ENCODE measurements at places on chromosomes 11 and 22.

DNA sequence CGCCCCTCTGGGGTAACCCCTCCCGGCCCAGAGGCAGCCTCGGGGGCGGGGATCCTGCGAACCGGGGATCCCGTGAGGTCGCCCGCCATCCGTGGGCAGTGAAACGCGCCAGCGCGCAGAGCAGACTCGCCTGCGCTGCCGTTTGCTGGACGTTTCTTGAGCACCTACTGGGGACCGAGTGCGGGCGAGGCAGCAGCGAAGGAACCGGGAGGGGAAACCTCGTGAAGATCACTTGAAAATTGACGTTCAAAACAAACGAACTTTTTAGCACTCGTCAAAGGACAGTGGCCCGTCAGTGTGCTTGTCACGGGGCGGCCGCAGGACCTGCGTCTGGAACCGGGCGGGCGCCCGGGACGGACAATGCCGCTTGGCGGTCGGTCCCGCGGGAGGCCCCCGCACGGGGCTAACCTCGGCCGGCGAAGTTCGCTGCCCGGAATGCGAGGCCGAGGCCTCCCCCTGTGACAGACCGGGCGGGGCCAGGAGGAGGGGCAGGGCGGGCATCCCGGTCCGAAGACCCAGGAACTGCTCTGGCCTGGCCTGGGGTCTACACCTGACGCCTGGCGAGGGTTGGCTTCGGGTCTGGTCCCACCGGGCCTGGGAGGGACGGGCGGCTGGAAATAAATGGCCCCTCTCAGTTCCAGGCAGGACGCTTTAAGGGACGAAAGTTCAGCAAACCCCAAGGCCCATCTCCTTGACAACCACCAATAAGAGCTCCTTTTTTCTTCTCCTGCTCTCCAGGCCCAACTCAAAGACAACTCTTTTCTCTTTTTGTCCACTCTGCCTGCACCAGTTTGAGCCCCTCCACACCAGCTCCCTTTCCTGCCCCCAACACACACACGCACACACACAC is 723 bp upstream of the SCUBE1 start:
- no peak for DNase-seq

GRCh38 chr22:25833676-25834075 is 91.7 kb downstream of the MYO18B start:
- DNase-seq = no peak

GRCh38 chr11:10302359-10302743 is 2.5 kb upstream of the ADM start:
- peak; percentile 78 for DNase-seq

- no peak for DNase-seq
Measured at GRCh38 chr11:44930588-44931302, 19.9 kb downstream of the TP53I11 start.

- peak; percentile 95 for DNase-seq
Measured at GRCh38 chr11:118530683-118531596, at the start of gene TMEM25. TSS of gene TMEM25 (plus strand) at chr11:118531192. CDS start at chr11:118531802, 610 bp downstream.

- DNase-seq = no peak
Measured at GRCh38 chr22:19114984-19115552, 7.1 kb downstream of the DGCR2 start.

- no peak for DNase-seq
Measured at GRCh38 chr11:19246816-19247215, 6.1 kb upstream of the E2F8 start.

DNA sequence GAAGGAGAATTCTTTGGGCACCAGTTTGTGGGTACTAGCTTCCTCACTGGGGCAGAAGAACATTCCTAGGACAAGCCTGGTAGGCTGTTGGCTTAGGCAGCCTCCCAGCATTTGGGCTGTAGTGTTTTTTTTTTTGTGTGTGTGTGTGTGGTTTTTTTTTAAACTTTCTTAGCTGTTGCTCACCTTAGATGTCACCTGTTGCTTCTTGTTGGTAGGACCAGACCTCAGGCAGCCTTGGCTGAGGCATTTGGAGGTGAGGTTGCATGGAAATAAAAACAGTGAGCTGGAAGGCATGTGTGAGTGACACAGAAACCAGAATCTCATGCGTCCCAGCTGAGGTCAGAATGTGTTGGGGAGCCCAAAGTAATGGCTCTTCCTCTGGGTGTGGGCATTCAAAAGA is 21.3 kb downstream of the AMPD3 start:
- DNase-seq = no peak

GRCh38 chr22:37488337-37489135 is 2.4 kb upstream of the MFNG start:
- DNase-seq = peak; percentile 13

DNA sequence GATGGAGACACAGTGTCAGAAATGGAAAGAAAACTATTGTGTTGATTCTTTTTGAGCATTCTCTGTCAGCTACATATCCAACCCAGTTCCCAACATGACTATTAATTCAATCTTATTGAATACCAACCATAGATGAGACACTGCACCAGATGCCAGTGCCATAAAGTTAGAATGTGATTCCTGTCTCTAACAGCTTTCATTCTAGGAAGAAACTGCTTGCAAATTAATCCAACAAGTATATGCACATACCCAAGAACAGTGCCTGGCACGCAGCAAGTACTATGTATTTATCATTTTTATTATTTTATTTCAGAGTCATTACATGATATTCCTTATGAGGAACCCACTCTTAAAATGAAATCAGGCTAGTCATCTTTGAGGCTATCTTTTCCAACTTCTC is 34.5 kb downstream of the SLC5A12 start:
- no peak for DNase-seq

DNA sequence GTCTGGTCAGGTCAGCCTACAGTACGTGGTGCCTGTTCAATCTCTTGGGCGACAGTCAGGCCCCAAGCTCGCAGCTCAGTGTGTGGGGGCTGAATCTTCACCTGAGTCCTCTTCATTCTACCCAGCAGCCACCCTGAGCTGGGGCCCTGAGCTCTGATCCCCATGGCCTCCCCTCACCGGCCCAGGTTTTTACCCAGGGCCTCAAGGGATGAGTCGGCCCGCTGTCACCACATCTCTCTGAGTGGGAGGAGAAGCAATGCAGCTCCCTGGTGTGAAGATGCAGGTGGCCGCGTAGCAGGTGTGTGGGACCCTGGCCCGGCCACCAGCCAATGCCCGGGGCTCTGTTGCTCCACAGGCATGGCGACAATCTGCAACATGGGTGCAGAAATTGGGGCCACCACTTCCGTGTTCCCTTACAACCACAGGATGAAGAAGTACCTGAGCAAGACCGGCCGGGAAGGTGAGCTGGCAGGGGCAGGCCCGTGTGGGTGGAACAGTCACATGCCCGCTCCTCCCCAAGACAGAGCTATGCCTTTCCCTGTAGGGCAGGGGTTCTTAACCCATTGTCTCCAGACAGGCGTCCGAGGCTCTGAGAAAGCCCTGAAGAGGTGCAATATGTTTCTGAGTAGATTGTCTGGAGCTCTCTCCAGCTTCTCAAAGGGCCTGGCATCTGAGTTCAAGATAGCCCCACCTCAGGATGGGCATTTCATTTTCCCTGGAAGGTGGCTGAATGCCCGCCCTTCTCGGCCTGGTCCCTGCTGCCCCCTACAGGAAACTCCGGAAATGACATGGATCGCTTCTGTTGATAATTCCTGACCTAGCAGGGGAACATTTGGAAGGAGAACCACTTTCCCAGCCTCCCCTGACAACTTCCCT is 26.9 kb downstream of the POLR3H start:
- peak; percentile 41 for DNase-seq

DNA sequence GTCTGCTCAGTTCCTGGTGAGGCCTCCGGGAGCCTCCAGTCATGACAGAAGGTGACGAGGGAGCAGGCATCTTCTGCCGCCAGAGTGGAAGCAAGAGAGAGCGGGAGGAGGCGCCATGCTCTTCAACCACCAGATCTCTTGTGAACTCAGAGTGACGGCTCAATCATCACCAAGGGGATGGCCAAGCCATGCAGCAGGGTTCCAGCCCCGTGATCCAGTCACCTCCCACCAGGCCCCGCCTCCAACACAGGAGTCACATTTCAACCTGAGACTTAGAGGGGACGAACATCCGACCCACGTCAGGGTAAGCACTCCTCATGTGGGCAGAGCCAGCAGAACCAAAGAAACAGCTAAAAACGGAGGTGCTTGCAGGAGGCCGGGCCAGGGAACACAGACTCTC is 1470.5 kb downstream of the BRD1 start:
- no peak for DNase-seq

DNA sequence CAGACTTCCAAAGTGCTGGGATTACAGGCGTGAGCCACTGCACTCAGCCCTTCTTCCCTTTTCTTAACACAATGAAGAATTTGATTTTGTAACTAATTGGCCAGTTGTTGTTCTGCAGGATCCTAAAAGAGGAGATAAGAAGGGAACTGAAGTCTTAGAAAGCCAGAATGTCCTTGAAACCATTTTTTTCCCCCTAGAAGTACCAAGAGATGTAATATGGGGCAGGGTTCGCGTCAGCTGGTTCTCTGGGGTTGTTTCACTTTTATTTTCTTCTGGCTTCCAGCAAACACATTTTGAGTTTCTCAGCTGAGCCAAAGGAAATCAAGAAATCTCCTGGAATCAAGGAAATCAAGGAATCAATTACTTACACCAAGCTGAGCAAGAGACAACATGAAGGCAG is 7.6 kb upstream of the NUCB2 start:
- no peak for DNase-seq

DNA sequence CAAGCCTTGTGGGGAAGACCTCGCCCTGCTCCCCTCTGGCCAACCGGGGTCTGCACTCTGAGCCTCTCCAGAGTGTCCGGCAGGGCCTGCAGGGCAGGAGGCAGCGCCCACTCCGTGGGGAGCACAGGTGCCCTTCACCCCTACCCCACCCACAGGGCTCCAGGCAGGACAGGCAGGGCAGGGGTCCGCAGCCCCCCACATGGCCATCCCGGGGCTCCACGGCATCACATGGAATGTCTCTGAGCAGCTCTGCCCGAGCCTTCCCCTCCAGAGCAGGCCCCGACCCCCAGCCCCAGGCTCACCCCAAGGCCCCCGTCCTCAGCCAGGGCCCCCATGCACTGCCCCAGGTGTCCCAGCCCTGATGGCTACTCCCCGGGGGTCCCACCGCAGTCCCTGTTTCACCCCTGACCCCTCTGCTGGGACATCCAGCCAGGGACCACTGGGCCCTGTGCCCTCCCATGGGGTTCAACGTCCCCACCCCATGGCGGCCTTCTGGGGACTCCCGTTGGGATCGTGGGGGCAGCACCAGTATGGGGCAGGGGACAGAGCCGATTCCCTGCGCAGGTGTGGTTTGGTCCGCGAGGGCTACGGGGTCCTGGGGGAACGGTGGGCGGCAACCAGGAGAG is 77.7 kb downstream of the BRD1 start:
- no peak for DNase-seq

GRCh38 chr11:133826866-133827265 is 18.4 kb downstream of the SPATA19 start:
- no peak for DNase-seq

DNA sequence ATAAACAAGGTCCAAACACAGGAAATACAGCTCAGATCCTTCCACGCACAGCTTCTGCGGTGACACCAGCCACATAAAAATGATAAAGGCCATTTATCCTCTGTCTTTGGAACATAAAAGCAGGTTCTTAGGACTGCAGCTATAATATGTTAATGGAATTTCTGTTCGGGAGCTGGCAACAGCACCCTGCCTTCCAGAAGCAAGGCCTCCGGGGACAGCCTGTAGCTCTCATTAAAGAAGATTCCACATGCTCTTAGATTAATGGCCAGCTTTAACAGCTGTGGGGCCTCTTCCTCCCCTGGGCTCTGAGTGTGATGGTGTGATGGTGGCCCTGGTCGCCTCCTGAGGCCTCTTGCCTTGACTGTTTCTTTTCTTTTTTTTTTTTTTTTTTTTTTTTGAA is 137.3 kb downstream of the CACNA1I start:
- DNase-seq = no peak

- DNase-seq = no peak
Measured at GRCh38 chr11:47189100-47189834, 3.0 kb upstream of the PACSIN3 start.

DNA sequence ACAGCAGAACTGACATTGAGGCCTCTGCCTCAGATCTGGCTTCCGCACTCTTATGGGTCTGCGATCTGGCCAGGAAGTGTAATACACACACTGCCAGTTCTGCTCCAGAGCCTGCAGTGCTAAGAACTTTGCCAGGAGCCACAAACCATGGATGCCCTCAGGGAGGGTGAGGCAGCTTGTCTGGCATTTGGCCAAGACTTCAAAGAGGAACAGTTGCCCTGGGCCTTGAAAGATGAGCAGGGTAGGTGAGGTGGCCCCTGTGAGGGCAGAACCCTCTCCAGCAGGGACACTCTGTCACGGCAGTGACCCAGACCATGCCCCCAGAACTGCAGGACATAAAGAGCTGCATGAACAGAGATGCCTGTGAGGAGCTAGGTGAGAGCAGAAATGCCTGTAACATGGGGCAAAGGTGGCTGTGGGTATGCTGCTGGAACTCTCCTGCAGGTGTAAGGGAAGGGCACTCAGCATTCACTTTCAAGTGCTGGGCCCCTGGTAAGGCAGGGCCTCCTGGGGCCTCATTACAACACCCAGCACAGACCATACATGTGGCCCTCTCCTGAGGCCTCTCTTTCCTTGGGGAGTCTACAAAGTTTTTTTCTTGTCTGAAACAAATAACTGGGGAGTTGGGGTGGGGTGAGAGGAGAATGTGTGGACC is 47.3 kb downstream of the NEU3 start:
- DNase-seq = no peak

GRCh38 chr11:102780491-102780918 is at the start of gene MMP10:
TSS of gene MMP10 (minus strand) at chr11:102780628. CDS start at chr11:102780591, 37 bp downstream.
- DNase-seq = peak; percentile 41

DNA sequence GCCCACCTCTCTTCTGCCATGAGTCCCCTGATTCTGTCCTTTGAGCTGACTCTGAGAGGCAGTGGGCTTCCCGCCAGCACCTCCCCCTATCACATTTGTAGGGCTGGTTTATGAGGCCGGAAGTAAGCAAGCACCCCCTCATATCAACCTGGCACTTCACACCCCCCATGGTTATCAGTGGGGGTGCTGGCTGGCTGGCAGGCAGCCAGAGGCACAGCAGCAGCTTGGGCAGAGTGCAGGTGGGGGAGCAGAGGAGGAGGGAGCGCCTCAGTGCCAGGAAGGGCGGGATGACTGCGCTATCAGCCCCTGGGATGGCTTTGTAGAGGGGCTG is 22.9 kb upstream of the CHRM4 start:
- peak; percentile 94 for DNase-seq

DNA sequence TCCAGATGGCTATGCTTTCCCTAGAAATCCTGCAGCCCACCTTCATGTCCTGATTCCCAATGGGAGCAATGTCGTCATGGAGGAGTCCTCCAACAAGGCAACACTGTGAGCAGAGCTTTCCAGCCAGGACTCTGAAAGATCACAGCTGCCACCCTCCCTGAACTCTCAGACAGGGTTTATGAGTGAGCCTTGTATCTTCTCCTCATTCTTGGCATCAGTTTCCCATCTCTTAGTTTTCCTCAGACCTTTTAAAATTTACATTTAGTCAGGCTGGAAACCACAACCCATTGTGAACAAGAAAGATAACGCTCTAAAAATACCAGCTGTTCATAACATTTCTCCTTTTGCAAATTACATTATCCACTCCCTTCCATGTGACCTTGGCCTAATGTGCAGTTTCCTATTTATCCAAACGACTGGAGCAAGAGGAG is 15.6 kb upstream of the LYVE1 start:
- no peak for DNase-seq

DNA sequence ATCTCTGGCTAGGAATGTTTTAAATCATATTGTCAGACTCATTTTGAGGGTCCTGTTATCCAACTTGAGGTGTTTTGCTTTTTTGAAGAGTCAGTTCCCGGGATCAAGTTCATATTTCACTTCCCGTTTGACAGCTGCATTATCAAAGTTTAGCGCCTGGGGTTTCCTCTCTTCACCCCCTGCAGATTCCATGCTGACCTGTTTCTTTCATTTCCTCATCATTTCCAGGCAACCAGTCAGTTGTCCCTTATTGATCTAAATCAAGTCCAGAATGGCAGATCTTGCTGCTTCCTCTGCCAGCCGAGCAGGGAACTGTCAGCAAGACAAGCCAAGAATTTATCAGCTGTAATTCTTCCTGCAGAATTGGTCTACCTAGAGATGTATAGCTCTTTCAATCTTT is 197.6 kb upstream of the SYN3 start:
- DNase-seq = peak; percentile 1
